ENCODE measurements at places on chromosomes 5 and 9.

DNA sequence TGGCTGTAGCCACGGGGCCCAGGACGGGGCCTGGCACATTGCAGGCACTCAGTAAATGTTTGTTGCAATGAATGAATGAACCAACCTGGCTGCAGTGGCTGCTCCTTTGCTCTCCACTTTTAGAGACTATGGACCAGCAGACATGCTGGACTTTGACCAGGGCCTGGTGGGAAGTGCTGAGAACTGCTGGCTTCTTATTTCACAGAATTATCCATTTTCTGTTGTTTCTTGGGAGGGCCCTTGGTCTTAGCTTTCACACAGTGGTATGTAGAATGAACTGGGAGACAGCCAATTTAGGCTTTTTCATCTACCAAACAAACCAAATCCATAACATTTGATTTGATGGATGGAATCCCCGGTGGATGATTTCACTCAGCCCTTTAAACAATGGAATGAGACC, 78.0 kb upstream of the LHFPL2 start:
- no peak for DNase-seq

DNA sequence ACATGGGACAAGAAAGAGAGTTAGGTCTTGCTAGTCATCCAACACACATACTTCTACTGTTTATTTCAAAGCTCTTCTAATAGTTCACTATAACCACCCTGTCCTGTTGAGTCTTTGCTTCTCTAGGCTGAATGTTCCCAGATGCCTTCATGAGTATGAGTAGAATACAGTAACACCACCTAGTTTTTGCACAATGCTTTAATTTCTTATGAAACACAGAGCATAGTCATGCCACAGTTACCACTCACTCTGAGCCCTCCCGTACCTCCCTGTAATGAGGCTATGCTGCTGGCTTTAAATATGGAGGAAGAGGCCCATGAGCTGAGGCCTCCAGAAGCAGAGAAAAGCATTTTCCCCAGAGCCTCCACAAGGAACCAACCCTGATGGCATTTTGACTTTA, 75.0 kb upstream of the SLC1A3 start:
- DNase-seq = no peak

DNA sequence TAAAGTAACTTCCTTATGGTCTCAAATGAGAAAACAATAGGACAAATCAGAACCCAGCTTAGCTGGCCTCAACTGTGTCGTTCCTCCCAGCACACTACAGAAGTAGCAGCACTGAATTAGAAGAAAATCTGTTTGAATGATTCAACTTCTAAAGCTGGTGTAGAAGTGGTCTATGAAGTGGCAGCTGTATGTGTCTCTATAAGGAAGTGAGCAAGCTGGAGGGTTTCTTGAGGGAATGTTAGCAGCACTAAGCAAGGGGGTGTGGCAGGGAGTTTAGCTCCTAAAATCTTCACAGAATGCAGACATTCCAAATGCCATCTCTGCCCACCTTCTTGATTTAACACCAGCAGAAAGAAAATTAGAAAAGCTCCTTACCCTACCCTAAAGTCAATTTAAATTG, 4.1 kb downstream of the KLF9 start:
- no peak for DNase-seq

- no peak for DNase-seq
Measured at GRCh38 chr5:134435560-134435959, 23.9 kb upstream of the CDKN2AIPNL start.

GRCh38 chr5:53631251-53631650, 70.8 kb downstream of the NDUFS4 start:
- no peak for DNase-seq

DNA sequence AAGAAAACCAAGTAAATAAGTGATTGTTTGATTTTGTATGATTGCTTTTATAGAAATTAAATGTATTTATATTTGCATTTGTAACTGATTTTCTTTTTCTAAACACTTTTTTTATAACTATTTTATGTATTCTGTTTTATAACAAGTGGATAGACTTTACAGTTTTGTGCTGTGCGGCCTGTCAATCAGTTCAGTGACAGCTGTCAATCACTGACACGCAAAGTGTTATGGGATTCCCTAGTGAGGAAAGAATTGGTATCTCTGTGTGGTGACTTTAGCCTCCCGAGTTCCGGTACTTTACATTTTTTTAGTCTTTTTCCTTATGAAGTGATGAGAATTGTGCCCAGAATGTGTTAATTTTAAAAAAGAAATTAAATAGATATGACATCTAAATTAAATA, 16.3 kb downstream of the GPR151 start:
- no peak for DNase-seq

DNA sequence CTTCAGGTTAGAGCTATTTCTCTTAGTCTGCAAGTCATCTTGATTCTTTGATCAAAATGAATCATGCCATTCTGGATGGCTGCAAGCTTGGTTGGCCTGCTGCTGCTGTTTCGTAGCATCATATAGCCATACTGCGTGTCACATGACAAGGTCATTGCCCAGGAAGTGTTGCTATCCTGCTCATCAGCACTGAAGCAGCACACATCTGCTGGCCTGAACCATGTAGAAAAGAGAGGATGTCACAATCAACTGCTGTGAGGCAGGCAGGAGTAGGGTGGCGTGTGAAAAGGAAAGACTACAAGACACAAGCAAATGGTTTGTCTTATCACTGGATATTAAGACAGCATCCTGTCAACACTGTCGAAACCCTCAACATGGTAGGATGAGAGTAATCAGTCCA, 376.7 kb upstream of the RORB start:
- no peak for DNase-seq

- no peak for DNase-seq
Measured at GRCh38 chr9:108812396-108813025, 43.3 kb downstream of the ACTL7B start.

DNA sequence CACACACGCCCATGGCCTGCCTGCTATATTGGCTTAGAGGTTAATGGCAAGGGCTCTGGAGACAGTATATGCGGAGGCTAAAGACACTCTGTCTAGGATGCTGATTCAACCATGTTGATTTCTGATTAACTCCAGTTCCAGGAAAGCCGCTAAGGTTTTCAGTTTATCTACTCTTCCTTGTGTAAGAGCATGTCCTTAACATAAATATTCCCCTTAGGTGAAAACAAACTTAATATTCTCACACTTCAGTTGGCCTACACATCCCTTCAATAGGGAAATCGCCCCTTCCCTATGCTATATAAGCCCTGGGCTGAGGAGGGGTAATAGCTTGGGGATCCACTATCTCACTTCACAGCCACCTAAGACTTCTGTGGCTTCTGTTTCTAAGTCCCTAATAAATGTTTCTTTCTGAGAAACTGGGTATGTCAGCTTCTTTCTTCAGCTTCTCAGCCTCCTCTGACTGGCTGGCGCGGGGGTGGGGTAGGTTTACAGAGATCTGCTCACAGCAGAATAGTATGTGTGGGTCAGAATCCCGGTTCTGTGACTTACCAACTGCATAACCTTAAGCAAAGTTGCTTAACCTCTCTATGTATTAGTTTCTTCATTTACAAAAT, 4.3 kb upstream of the GPX3 start:
- no peak for DNase-seq

- no peak for DNase-seq
Measured at GRCh38 chr5:58455066-58455465, 4.8 kb downstream of the PLK2 start.

DNA sequence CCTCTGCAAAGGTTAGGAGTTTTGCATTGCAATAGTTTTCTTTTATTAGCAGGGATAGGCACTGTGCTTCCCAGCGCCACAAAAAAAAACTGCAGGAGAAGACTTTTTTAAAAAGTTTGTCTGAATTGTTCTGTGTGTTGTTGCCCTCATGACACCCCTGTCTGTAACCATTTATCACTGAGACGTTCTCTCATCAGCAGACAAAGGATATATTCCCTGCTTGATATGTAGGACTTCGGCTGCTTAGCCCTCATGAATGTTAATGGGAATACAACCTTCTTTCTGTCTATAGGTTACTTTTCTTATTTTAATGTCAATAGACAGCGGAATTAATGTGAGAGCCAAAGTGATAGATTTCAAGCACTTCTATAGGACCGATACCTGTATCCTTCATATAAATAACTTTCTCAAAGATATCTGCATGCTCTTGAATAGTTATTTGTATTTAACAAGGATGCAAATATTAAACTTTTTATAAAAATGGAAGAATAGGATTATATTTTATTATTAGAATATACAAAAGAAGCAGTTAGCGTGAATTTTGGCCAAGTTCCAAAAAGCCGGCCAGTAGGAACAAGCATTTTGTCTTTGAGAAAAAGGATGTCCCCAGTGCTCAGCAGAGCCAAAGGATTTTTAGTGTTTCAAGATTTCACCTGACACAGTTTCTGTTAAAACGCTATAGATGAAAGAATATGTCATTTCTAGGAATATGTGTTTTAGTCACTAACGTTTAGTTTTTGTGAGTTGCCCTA, 1.5 kb upstream of the LYSMD3 start:
- DNase-seq = peak; percentile 3

- no peak for DNase-seq
Measured at GRCh38 chr5:60945813-60946187, 795 bp downstream of the NDUFAF2 start.

DNA sequence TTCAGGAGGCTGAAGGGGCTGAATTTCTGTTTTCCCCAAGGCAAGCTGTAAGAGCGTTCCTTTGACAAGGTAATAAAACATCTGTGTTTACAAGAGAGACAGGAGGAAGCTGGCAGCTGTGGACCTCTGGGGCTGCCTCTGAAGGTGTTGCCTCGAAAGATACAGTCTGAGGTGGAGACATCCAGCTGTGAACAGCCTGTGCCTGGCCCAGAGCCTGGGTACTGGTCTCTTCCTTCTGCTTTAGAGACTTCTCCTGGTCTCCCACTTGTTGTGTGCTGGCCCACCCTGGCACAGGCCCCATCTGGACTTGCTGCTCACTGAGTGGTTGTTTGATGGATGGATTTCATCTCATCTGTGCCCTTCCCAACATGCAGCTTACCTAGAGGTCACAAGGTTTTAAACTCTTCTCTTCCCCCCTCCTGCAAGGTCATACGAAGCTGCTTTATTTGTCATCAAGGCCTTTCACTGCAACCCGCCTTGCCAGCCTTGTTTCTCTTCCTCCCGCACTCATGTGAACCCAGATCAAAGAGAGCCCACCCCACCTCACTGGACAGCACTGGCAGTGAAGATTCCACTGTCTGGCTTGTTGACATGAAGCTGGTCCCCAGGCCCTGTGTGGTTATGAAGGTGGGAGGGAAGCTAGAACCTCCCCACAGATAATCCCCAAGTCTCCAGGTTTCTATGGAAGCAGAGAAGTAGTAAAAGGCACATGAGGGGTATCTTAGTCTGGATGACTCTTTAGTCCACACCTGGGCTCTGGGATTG, 35.0 kb upstream of the ALDH1B1 start:
- DNase-seq = no peak

DNA sequence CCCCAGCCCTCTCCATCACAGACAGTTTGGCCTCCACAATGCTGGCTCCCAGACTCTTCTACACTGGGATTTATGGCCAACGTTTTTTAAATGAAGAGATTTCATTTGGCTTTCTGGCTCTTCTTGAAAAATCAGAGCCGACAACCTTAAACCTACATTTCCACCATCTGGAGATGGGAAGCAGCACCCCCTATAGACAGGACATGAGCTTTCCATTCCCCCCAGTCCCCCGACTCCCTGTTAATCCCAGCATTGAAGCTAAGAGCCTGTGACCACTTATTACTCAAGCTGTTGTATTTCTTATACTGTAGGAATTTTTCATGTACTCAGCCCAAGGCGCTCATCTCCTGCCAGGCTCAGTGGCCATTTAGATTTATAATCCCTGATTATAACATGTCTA, 34.0 kb upstream of the AFAP1L1 start:
- no peak for DNase-seq

- DNase-seq = no peak
Measured at GRCh38 chr5:171783051-171783450, 2.6 kb upstream of the SMIM23 start.

DNA sequence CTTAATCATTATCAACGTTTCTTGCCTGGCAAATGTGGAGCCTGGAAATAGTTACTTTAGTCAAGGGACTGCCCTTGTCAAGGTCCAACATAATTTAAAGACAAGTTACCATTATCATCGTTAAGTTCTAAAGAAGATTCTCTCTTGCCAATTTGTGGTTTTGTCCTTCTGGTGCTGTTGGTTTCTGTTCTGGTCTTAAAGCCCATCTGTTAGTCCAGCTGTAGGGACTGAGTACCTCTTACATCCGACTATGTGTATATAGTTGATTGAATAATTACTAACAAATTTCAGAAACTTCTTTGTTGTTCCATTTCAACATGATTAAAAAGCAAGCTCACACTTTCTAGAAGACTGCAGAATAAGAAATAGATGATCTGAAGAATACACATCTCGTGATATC, 1854.9 kb downstream of the MAT2B start:
- DNase-seq = no peak

DNA sequence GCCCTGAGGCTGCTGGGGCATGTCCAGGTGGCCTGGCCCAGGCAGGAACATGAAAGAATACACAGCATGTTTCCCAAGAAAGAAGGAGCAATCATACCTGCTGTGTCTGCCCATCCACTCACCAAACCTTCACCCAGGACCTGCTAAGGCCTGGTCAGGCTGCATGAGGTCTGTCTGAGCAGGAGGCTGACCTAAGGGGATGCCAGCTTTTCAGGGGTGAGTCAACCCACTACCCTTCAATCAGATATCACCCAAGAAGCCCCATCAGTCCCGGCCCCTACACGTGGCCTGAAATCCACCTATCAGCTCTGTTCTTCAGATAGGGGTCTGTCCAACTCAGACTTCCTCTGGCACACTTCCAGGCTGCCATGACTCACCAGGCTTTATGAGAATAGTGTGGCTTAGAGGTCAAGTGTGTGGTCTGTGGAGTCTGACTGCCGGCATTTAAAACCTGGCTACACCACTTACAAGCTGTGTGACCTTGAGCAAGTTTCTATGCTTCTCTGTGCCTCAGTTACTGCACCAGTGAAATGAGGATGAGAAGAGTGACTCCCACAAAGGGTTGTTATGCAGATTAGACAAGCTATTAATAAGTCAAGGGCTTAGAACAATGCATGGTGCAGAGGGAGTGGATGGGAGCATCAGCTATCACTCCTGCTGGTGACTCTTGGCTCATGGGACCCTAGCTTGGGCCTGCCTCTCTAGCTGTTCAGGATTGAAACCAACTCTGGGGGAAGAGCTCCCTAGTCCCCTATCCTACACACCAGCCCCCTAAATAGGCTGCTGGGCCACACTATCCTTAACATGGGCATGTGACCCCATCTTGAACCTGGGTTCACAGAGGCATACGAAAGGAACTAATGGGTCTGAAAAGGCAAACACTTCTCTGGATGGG, 130.3 kb downstream of the PAX5 start:
- no peak for DNase-seq

- no peak for DNase-seq
Measured at GRCh38 chr9:127188396-127188795, 66.0 kb upstream of the ANGPTL2 start.

- DNase-seq = no peak
Measured at GRCh38 chr5:18765304-18765703, 1131.0 kb downstream of the TAF11L14 start.

GRCh38 chr9:80885894-80886293, 803.5 kb downstream of the TLE1 start:
- no peak for DNase-seq

- DNase-seq = no peak
Measured at GRCh38 chr9:83934569-83935275, 13.5 kb upstream of the KIF27 start.

All from NCI-H1105 (cell line).